ENCODE measurements at places on chromosomes 5 and 9. TPM values are rescaled to one million over a fixed set of nuclear protein-coding genes. Genes with fewer than 3 reads are reported as not detected.

The SHISAL2B gene
- total RNA-seq, result not detected

The ANKRD18B gene
- total RNA-seq, result 4.8 TPM

The AHRR gene
- total RNA-seq, result 0.33 TPM

The LIX1 gene
- 0.89 TPM for total RNA-seq

The GFI1B gene
- not detected for total RNA-seq

The ABO gene
- total RNA-seq, result not detected

The C1QTNF2 gene
- total RNA-seq, result not detected

The MAST4 gene
- total RNA-seq, result 3.4 TPM

The CDKN2B-AS1 gene
- total RNA-seq, result 0.63 TPM

The LCN9 gene
- total RNA-seq, result not detected

Data from mesangial cell (primary cell).